ENCODE measurements at places on chromosomes 1 and 21. TPM values are rescaled to one million over a fixed set of nuclear protein-coding genes. Genes with fewer than 3 reads are reported as not detected.

The PLA2G2A gene
- not detected for polyA plus RNA-seq

The MRPL39 gene
- 36.8 TPM for polyA plus RNA-seq

The OR2T35 gene
- not detected for polyA plus RNA-seq

The SCCPDH gene
- 49.3 TPM for polyA plus RNA-seq

The SPATA1 gene
- polyA plus RNA-seq: 0.49 TPM

The ZNF695 gene
- polyA plus RNA-seq: 2.7 TPM

The MROH9 gene
- polyA plus RNA-seq: not detected

The PLCH2 gene
- 0.21 TPM for polyA plus RNA-seq

The ZNF697 gene
- 2.0 TPM for polyA plus RNA-seq

The ATP1A4 gene
- not detected for polyA plus RNA-seq

The SUMO3 gene
- polyA plus RNA-seq: 69.2 TPM
